ENCODE measurements at places on chromosomes 4 and X.

DNA sequence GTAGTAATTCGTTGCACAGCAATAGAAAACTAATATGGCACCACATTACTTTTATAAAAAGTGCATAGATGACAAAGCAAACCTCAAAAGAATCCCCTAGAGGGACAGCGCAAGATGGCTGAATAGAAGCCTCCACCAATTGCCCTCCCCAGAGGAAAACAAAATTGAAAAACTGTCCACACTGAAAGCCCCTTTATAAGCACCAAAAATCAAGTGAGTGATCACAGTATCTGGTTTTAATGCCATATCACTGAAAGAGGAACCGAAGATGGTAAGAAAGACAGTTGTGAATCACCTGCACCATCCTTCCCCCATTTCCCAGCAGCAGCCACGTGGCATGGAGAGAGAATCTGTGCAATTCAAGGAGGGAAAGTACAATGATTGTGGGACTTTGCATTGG is 522.2 kb downstream of the GLUD2 start:
- no peak for DNase-seq

DNA sequence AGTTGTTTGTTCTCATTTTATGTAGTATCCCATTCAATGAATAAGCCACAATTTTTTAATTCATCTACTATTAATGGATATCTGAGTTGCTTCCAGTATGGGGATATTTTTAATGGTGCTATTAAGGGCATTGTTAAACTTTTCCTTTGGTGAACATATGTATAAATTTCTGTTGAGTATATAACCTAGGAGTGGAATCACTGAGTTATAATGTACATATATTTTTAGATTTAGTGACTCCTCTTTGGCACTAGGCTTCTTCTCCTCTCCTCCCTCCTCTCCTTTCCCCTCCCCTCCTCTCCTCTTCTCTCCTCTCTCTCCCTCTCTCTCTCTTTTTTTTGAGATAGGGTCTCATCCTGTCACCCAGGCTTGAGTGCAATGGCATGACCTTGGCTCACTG is 26.4 kb downstream of the RBM47 start:
- DNase-seq = no peak

- no peak for DNase-seq
These were observed 225.8 kb upstream of the NOCT start for GRCh38 chr4:138789796-138790195.

GRCh38 chr4:87079967-87080366 is 140.5 kb downstream of the KLHL8 start:
- no peak for DNase-seq

GRCh38 chr4:139969635-139970266 is 184.2 kb downstream of the MAML3 start:
- no peak for DNase-seq

GRCh38 chr4:84394386-84394785 is 104.7 kb downstream of the NKX6-1 start:
- no peak for DNase-seq

DNA sequence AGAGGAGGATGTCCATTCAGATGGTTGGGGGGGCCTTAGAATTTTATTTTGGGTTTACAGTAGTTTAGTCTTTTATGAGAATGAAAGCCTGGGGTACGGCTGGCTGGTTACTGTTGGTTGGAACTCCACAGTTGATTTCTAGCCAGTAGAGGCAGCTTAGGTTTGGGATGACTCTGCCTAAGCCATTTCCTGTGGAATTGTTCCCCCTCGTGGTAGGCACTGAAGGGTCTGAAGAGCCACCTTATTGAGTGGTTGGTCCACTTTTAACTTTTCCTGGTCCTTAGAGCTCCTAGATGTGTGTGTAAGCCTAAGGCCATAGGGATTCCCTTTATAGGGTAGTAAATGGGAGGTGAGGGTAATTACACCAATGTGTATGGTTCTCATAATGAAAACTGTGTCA is 19.7 kb downstream of the SPIN3 start:
- no peak for DNase-seq

DNA sequence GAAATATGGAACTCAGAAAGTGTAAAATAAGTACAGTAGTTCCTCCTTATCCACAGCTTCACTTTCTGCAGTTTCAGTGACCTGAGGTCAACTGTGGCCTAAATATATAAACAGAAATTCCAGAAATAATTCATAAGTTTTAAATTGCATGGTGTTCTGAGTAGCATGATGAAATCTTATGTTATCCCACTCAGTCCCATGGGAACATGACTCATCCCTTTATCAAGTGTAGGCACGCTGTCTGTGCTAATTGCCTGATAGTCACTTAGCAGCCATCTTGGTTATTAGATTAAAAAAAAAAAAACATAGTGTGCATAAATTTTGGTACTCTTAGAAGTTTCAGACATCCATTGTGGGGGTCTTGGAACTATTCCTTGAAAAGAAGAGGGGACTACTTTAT is 983.4 kb upstream of the ADGRL3 start:
- DNase-seq = no peak

- DNase-seq = no peak
These were observed 15.0 kb downstream of the SRPX2 start for GRCh38 chrX:100658941-100659381.

DNA sequence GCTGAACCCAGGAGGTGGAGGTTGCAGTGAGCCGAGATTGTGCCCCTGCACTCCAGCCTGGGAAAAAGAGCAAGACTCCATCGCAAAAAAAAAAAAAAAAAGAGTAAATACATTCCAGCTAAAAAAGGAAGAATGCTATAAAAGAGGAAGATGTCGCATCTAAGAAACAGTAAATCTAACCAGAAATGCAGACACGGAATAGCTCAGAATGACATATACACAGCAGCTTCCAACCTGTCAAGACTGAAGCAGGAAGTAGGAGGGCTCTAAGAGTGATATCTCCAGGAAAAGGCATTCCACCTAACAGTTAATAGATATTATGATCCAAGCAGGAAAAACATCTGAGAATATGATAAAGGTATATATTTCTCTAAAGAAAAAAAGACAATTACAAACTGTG is 16.0 kb downstream of the CLOCK start:
- no peak for DNase-seq
